ENCODE measurements at places on chromosomes 5 and 9.

- DNase-seq = no peak
These were observed 17.4 kb upstream of the FCN1 start for GRCh38 chr9:134935056-134935640.

DNA sequence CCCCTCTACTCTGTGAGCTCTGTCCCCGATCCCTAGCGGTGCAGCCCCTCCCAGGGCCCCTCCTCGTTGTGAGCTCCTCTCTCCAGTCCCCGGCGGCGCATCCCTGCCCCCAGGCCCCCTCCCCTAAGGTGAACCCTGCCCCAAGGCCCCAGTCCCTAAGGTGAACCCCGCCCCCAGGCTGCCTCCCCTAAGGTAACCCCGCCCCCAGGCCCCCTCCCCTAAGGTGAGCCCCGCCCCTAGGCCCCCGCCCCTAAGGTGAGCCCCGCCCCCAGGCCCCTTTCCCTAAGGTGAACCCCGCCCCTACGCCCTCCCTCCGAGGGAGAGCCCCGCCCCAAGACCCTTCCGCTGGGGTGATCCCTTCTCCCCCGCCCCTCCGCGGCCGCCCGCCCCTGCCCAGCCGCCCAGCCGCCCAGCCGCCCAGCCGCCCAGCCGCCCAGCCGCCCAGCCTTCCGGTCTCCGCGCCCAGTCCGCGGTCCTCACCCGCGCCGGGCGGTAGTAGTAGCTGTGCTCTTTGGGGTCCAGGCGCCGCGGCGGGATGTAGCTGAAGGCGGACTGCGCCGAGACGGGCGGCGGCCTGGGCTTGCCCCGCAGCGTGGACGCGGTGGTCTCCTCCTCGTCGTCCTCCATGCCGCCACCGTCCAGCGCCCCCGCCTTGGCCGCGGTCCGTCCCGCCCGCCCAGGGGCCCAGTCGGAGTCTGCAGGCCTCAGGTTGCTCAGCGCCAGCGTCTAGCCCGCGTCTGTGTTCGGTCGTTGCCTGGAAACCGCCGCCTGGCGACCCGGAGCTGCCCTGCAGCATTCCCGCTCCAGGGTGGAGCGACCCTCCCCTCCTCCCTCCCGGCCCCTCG, at the start of gene CFAP90:
Gene CFAP90 (minus strand): TSS at position 739 of the 845 bp plus-strand sequence. CDS start 112 bp downstream, at position 627.
- DNase-seq = no peak

GRCh38 chr5:79257314-79257713, 21.4 kb downstream of the JMY start:
- no peak for DNase-seq

DNA sequence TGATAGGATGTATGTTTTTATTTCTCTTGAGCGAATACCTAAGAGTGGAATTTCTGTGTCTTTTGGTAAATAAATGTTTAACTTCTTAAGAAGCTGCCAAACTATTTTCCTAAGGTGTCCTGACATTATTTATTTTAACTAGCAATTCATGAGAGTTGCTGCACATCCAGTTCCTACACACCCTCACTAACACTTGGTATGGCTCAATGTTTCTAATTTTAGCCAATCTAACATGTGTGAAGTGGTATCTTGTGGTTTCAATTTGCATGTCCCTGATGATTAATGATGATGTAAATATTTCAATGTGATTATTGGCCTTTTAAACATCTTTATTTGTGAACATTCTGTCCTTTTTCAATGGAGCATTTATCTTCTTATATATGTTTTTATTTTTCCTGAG, 2095.5 kb upstream of the C9orf72 start:
- DNase-seq = no peak

DNA sequence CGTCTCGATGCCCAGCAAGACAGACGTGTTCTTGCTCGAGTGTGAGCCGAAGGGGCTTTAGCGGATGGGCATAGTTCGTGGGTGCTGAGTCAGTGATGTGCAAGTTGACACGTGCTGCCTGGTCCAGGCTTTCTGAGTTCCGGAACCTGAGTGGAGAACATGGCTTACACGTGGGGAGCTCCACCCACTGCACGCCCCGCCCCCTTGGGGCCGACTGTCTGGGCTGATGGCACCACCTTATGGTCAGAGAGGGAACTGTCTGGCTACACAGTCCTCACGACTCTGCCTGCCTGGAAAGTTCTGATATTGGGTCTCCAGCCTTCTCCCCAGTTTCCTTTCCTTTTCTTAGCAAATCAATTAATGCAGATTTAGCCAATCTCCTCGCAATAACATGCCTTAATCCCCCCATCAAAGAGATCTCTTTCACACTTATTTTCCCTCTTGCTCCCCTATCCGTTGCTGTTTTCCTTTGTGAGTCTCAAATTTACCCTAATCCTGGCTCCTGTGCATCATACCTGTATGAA, 3.8 kb upstream of the STC2 start:
- peak; percentile 71 for DNase-seq

DNA sequence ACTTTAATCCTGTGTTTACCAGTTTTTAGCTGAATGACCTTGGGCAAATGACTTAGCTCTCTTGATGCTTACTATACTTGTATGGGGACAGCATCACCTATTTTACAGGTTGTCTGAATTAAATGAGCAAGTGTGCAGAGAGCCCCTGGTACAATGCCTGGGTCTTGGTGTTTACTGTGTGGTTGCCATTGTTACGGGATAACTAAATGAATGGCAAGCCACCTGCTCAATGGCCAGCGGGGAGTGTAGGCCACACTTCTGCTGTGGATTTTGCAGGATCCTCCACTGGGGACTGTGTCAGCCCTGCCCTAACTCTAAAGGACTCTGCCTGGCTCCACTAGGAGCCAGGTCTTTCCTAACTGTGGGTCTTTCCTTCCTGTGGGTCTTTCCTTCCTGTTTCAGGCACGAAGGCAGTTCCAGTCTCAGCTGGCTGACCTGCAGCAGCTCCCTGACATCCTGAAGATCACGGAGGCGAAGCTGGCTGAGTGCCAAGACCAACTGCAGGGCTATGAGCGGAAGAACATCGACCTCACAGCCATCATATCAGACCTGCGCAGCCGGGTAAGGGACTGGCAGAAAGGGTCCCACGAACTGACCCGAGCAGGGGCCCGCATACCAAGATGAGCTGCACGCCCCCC, 10.3 kb upstream of the GLE1 start:
- no peak for DNase-seq

- no peak for DNase-seq
These were observed 14.6 kb upstream of the ACOT12 start for GRCh38 chr5:81408496-81408895.

DNA sequence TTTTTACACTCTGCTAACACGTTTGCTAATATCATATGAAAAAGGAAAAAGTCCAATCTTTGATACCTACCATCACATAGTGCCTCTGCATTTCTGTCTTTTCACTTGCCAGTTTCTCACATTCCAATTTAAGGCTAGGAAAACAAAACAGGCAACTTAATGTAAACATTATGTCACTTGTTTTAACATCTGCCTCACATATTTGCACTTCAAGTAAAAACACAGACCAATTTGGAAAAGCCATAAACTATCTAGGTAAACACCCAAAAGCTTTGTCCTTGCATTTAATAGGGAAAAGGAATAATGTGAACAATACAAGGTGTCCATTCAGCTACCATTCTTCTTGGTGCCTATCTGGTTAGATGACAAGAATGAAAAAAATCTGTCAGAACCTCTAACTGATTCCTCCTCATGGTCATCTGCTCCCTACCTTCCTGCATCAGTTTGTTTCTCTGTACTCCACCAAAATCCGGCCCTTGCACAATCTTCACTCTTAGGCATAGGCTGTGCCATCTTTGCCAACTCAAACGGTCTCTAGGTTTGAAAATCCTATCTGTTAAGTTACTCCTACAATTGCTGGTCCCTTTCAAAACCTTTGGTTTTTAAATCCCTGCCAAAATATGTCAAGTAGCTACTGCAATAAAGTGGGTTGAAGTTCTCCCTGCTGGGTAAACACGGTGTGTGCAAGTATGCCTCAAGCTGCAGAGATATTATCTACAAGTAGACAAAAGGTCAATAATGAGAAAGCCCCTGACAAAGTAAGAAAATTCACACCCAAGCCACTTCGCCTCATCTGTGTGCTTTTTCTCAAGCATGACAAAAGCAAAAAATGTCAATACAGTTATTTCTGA, 3.4 kb downstream of the TLE1 start:
- no peak for DNase-seq

DNA sequence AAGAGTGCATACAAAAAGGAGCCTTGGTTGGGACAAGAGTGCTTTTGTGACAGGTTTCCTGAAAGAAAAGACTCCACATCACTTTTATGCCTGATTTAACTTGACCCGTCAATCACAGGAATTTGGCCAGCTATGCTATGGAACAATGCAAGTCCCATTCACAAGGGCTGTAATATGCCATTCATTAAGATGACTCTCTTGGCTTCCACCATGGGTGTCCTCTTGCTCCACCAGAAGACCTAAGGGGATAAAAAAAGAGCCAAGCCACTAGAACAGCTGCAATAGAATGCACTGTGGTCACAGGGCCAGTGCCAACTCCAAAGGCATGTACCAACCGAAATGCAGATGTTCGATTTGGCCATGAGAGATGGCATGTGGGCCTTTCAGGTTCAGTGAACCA, 480.1 kb upstream of the MPDZ start:
- DNase-seq = no peak

- DNase-seq = no peak
These were observed 254.6 kb downstream of the ASTN2 start for GRCh38 chr9:117160254-117160653.

DNA sequence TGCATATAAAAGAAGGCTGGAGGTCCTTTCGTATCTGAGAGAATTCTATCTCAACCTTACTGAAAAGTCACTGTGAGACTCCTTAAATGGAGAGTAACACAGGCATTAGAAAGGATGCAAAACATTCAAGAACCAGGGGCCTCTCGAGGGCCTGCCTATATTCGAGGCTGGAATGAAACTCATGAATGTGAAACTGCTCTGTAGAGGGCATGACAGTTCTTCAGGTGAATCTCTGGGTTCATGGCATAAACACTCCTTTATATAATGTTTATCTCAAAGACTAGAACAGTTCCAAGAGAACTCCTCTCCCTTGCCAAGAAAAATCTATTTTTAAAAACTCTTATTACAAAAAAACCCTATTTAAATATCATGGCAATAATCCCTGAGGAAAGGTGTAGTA, 113.9 kb downstream of the SEC61B start:
- no peak for DNase-seq

- no peak for DNase-seq
These were observed 247.0 kb downstream of the CDH9 start for GRCh38 chr5:26791433-26791832.

DNA sequence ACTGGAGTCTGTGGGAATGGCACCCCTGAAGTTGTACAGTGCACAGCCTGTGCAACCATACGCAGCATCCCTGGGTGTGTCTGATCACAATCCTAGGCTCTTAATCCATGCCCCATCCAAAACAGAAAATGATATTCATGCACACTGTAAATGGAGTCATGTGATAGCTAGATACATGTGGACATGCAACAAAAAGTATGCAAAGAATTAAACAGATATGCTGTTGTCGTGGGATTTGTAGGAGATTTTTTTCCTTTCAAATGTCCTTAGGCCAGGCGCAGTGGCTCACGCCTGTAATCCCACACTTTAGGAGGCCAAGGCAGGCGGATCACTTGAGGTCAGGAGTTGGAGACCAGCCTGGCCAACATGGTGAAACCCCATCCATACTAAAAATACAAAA, 36.1 kb downstream of the PRRX2 start:
- DNase-seq = no peak

- no peak for DNase-seq
These were observed 271.2 kb downstream of the SLIT3 start for GRCh38 chr5:169029661-169030274.

GRCh38 chr5:122977319-122977718, 59.2 kb downstream of the PPIC start:
- no peak for DNase-seq

All from GM12892 (cell line).